ENCODE measurements at places on chromosomes 2 and 18.

DNA sequence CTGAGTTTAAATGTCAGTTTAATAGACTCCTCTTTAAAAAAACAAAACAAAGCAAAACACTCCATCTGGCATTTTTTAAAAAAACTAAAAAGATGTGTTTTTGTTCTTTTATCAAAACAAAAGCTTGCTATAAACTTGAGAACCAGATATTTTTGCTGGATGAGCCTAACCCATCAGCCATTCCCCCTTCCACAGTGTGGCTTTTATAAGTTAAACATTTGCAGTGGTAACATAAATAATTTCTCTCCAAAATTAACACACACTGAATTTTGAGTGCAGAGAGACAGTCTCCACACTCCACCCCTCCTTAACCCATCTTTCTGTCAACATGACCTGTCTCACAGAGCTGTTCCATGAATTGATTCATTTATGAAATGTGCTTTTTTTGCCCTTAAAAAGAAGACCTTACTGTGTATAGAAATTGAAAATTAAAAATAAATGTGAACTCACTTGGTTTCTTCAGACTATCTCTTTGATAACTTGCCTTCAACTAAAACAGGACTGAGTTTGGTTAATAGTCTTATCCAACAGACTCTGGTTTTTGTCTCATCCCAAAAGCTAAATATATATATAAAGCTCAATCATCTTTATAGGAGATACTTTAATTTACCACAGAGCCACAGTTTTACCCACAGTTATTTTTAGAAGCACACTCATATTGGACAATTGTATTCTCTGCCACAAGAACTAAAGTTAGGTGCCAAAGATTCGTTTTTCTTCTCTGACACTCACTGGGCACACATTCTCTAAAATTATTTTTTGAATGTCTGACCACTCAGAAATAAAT, 64.8 kb upstream of the STK39 start:
- DNase-seq, result no peak

- DNase-seq, result no peak
Measured at GRCh38 chr2:66125951-66126350, 309.0 kb upstream of the MEIS1 start.

DNA sequence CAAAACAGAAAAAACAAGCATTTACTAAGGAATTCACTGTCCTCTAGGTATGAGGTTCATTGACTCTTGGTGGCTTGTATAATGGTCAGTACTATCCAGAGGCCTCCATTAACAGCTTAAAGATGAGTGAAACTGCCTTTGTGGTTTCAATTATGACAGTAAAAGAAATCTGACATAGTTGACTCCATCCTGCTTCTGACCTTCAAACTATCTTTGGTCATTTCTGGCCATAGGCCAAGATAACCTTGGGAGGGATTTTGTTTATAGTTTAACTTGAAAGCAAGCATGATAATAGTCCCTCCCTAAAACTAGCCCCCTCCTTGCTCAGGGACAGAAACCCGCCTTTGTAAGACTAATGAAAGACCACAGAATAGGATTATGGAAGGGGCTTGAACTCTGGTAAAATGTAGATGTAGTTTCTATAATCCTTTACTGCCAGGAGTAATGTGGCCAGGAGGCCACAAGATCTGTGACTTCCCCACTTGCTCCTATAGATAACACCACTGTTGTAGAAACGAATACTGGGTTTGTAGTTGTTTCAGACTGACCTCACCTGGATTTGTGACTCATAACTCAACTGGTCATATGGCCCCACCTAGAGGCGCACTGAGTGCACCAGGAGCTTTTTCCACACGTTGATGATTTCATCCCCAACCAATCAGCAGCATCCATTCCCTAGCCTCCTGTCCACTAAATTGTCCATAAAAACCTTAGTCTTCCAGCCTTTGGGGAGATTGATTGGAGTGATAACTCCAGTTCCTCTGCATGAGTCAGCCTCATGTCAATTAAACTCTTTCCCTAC, 8.6 kb upstream of the PLEKHM3 start:
- DNase-seq, result peak; percentile 4

DNA sequence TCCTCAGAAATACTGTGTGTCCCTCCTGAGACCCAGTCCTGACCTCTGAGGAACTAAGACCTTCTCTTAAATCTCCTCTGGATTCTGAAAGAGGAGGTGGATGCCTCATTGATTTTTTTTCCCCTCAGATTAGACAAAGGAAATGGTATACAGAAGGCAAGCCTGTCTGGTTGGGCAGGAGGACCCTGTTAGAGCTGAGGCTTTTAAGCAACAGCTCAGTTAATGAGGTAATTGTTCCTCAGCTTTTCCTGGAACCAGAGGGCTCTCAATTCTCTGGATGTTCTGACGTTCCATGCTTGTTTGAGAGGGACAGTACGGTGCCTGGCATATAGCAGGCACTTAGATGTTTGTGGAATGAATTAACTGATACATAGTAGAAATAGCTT, 61.7 kb upstream of the MCFD2 start:
- DNase-seq, result no peak

- no peak for DNase-seq
Measured at GRCh38 chr2:182266909-182267308, 159.9 kb downstream of the PDE1A start.

- no peak for DNase-seq
Measured at GRCh38 chr2:46984642-46985476, 69.3 kb upstream of the MCFD2 start.

DNA sequence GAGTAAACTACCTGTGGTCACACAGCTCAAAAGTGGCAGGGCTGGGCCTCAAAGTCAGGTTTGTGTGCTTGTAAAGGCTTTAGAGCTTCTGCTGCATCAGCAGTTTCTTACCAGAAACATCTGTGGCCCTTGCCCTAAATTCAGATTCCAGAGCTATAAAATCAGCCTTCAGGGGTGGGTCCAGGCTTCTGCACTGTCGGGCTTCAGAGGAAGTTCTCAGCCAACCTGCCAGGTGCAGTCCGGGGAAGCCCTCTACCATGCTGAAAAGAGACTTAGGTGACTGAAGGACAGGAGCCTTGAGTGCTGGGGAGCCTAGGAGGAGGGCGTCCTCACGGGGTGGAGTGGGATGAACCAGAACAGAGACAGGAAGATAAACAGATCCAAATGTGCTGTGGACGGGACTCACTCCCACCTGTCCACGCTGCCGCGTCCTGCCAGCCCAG, 69.9 kb upstream of the HS6ST1 start:
- no peak for DNase-seq

GRCh38 chr2:101725515-101726192, 28.1 kb downstream of the MAP4K4 start:
- DNase-seq, result no peak

- no peak for DNase-seq
Measured at GRCh38 chr2:136253288-136254004, 135.5 kb upstream of the CXCR4 start.

DNA sequence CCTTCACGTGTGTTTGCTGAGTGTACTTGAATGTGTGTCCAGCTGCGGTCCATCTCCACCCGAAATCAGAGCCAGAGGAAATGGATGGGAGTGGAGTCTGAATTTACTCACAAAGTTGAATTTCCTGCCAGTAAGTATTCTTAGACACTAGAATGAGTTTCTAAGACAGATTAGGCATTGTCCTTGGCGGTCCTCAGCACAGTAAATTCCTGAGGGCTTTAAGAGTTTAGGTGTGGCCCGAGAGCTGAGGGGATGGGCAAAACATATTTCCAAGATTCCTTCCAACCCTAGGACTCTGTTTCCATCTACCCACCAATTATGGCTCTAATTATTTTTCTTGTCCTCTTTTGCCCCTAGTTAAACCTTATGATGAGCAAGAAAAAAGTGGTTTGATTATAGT, 90.3 kb upstream of the PHLPP1 start:
- no peak for DNase-seq

DNA sequence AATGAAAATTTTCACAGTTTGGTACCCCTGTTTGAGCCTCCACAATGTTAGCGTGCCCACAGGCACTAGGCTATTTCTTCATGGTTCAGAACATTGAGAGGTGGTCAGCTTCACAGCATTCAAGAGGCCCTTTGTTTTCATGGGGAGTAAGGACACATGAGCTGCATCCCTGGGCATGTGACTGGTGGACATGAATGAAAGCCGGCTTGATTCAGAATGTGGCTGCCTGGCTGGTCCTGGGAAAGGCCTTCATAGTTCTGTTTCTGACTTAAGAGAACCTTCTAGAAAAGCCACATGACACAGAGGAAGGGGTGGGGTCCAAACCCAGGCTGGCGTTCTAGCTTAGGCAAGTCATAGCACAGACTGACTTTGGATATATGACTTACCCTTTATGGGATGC, 420.6 kb downstream of the CMPK2 start:
- no peak for DNase-seq

- no peak for DNase-seq
Measured at GRCh38 chr2:30566631-30567030, 119.6 kb downstream of the LCLAT1 start.

- DNase-seq, result no peak
Measured at GRCh38 chr2:158781353-158781961, 13.7 kb upstream of the DAPL1 start.

DNA sequence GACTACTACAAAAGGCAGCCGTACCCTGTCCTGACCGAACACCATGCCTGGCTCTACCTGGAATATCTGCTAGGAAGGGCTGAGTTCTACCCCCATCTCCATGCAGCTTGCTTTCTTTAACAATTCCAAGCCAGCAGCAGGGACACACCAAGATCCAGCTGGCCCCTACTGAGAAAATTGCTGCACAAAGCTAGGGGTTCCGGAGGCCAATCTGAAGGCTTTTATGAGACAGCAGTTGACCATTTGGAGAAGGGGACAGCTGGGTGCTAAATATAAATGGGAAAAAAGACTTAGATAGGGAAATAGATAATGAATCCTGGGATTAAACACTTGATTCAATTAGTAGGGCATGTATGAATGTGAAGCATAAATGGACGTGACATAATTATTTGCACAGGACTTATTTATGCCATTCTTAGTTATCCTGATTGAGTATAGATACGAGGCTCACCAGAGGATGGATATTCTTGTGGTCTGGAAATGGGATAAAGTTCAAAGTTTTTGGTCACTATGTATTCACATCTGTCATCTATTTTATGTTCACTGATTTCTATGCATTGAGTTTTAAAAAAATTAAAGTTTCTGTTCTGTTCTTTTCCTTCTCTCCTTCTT, 204.0 kb downstream of the ZNF521 start:
- no peak for DNase-seq

DNA sequence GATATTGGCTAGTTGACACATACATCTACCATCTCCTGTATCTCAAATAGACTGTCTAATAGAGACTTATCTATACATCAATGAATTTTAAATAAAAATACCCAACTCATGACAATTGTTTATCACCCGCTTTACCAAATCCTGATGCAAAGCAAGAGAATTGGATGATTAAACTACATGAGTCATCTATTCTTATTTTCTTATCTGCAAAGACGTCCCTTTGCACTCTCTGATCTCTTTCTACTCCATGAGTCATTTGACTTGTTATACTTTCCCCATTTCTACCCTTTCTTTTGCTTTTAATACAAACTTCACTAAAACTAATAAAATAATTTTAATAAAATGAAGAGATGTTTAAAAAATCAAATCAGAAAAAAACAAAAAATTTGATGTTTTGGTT, 261.7 kb upstream of the MAP2 start:
- no peak for DNase-seq

DNA sequence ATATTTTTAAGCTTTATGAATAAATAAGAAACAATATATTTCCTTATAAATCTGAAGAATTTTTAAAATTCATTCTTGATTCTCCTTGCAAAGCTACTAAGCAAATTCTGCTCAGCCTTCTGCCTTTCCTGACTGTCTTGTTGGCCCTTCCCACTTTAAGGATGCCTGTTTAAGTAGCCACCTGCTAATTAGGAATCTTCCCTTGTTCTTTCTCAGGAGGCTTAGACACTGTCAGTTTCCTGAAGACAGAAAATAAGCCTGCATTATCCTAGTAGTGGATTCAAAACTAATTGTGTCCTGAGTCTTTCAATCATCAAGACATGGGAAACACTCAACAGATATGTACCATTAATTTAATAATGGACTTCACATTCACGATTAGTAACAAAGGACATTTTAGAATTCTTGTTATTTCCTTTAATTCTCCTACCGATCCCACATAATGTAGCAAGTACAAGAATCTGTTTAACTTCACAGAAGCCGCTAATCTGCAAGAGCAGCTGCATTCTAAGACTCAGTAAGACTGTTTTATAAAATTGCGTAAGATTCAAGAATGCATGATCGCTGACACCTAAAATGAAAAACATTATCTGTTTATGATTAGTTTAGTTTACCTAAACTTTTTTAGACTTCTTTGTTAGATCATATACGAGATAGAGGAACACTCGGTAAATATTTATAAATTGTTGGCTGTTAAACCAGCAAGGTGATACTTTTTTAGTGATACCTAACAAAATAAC, 445.4 kb upstream of the DSEL start:
- DNase-seq, result no peak

DNA sequence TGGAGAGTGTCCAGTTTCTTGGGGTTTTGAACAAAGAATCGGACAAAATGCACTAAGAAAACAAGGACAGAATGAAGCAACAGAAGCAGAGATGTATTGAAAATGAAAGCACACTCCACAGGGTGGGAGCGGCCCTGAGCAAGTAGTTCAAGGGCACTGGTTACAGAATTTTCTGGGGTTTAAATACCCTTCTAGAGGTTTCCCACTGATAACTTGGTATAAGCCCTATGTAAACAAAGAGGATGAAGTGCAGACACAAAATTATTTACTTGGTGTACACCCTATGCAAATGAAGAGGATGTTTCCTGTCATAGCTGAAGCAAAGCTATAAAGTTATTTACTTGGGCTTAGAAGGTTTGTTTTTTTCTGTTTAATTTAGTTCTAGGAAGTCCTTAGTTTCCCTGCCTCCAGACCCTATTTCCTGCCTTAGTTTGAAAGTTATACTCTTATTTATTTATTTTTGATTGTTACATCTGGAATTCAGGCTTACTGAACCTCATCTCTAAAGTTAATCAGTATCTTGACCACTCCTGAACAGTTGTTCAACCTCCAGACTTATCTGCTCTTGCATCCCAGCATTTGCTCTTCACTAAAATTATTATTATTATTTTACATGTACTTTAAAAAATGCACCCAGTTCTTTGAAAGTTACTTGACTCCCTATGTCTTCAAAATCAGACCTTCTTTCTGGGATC, 193.5 kb downstream of the SPP2 start:
- DNase-seq, result no peak

DNA sequence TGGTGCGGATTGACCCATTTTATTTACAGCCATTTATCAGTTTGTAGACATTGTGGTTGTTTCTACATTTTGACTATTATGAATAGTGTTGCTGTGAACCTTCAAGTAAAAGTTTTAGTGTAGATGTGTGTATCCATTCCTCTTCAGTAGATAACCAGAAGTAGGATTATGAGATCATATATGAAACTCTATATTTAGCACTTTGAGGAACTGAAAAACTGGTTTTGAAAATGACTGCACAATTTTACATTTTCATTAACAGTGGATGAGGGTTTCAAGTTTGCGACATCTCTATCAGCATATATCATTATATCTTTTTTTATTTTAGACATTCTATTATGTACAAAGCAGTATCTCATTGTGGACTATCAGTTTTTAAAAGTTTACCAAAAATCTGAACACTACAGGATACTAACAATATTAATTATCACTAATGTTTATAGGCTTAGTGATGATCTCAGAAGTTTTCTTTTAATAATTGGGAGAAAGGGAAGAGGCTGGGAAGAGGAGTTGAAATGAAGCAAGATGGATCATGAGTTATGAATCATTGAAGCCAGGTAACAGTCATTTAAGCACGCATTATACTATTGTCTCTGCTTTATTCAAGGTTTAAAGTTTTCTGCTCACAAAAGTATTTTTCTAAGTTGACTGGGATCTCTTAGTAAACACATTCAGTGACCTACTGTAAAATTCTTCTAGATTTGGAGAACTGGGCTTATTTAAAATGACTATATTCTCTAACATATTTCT, 329.0 kb upstream of the LRATD1 start:
- DNase-seq, result no peak

GRCh38 chr2:225223301-225223700, 176.2 kb upstream of the NYAP2 start:
- no peak for DNase-seq

Data from T-helper 9 cell (primary cell).